ENCODE measurements at places on chromosomes 5 and 9.

DNA sequence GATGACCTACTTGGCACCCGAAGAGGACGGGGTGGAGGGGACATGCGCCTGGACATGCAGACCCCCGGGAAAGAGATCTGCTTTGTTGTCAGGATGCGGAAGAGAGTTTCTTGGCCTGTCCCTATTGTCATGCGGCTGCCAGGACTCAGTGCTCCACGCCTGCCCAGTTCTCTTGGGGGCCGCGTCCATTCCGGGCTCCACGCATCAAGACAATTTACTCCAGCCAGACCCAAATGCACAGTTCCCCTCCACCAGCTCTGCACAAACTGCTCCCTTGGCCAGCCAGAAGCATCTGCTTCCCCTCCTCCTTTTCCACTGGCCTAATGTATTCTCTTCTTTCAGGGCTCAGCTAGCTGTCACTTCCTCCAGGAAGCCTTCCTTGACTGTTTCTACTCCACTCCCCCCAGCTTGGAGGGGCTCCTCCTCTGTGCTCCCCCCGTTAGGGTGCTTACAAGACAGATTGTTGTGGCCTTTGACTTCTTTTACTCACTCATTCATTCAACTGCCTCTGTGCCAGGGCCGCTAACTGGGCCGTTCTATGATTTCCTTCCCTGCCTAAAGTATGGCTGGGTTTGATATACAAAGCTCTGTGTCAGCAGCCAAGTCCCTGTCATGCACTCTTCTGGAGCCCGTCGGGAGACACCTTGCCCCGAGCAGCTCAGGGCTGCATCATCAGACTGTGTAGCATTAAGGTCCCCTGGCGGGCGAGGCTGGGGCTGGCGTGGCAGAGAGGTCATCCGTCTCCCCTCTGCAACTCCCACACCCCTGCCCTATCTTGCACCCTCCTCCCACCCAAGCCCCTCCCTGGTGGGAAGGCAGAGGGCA is 6.6 kb downstream of the FIBCD1 start:
- DNase-seq: no peak

GRCh38 chr5:137155261-137156000 is 343.7 kb downstream of the SPOCK1 start:
- DNase-seq: peak; percentile 82

DNA sequence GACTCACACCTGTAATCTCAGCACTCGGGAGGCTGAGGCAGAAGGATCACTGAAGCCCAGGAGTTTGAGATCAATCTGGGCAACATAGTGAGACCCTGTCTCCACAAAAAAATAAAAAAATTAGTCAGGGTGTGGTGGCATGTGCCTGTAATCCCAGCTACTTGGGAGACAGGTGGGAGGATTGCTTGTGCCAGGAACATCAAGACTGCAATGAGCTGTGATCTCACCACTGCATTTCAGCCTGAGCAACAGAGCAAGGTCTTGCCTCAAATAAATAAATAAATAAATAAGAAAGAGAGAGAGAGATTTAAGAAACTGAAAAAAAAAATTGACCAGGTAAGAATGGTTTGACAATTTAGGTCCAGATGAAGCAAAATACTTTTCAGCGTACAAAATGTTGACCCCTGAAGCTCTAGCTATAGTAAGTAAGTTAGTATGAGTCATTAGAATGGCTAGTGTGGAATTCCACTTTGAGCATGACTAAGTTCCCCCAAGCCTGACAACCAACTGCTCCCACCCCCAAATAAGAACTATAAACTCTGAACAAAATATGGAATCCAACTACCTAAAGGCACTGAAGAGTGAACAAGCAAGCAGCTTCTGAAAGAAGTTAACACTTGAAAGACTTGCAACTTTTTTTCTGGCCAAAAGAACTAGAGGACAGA is 217.8 kb upstream of the TLE4 start:
- DNase-seq: no peak

DNA sequence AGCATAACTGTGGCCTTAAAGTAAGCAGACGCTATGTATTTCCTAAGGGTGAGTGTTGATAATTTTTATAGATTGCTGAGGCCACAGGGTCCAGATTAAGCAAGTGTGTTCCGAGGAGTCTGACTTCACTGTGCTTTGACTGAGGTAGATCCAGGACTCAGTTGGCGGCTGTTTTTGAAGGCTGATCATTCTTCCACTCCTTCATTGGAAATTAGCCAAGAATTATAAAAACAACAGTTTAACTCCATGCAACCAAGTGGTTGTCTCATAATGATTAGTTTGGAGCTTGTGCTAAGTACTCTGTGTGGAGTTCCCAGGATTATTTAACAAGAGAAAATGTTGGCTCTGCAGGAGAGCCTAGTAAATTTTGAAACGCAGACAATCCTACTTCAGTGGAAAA is 19.1 kb downstream of the IQGAP2 start:
- no peak for DNase-seq

DNA sequence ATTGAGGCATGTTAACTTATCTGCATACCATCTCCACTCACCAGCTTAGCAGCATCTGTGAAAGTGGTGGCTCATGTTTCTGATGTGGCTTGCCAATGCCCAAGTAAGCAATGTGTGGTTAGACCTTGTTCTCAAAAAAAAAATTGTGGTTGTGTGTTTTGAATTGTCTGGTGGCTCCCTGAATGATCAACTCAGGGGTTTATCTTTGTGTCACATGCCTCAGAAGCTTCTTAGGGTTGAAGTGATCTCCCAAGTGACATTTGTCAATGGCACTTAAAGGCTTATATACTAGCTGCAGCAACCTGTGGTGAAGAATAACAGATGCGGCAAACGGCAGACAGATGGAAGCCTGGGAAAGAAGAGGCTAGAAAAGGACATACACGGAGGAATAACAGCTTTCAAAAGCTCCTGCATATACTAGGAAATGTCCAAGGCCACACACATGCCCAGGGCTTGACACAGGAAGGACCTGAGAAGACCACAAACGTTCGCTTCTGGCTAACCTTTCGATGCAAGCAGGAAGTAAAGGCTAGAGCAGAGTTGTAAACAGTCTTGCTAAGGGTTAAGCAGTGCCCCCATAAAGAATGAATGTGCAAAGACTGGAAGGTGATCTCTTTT is 42.2 kb upstream of the FSD1L start:
- DNase-seq: no peak

DNA sequence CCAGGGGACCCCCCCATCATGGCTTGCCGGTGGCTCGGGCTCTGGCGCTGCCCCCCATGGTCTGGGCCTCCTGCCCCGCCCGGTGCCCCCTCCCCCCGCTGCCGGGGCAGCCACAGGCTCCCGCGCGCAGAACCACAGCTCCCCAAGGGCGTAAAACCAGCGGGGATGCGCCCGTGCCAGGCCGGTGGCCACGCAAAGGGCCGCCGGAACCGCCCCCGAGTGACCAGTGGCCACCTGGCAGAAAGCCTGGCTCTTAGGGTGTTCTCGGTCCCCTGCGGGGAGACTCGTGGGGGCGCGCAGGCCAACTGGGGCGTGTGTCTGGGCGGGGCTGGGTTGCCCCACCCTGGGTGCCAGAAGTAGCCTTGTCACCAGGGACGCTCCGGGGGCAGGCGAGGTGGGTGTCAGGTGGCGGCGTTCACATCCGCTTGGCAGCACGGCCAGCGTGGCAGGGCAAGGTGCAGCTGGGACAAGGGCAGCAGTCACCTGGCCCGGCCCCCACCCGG is 515 bp upstream of the AGPAT2 start:
- no peak for DNase-seq

DNA sequence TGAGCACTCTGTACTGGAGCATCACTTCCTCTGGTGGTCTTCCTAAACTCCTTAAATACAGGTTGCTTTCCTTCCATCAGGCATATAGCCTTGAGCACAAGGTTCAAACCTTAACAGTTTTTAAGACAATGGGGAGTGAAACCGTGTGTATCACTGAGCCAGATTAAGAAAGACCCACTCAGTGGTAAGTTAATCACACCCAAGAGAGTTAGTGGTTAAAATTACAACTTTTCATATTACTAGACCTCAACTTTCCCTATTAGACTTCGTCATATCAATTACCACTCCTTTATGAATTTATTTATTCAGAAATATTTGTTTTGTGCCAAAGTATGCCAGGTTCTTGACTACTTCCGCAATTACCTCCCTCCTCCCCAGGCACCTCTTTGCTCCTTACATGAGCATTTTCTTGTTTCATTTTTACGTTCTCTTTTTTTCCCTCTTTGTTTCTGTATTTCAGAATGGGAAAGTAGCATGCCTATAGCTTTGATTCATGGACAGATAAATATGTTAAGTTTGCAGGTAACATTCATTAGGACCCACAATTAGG is 351.0 kb downstream of the KIAA0825 start:
- DNase-seq: no peak

GRCh38 chr9:76373173-76373783 is 20.9 kb downstream of the RFK start:
- no peak for DNase-seq

DNA sequence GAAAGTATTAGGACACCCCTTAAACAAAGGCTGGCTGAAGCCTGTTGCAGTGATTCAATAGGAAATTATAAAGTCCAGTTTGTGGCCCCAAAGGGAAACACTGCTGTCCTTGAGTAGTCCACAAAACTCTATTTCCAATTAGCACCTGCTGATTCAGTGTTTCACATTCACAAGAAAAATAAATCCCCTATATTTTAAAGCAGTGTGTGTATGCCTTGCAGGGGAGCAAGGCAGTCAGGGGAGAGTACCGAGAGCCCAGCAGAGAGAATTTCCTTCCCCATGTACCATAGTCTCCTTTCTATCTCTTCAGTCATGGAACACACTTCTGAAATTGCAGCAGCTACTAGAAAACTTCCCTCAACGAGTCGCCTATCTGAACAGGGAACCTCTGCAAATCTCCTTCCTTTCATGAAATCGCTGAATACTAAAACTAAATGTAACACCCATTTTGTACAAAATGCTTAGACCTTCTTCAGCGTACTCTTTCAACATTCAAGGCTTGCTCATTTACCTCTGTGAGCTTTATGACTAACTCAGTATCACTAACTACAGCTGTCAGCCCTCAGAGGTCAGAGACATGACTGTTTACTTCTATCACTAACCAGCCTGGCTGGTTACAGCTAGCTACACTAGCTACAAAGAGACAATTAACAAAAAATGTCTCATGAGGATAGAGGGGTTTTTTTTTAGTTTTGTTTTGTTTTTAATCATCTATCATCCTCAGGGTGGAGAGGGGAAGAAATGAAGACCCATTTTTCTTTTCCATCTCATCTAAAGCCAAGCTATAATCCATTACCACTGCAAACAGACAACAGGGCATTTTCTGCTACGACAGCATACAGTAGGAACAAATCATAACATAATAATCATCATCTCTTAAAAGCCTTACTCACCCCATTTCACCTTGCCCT is 188.7 kb downstream of the EBF1 start:
- DNase-seq: no peak

DNA sequence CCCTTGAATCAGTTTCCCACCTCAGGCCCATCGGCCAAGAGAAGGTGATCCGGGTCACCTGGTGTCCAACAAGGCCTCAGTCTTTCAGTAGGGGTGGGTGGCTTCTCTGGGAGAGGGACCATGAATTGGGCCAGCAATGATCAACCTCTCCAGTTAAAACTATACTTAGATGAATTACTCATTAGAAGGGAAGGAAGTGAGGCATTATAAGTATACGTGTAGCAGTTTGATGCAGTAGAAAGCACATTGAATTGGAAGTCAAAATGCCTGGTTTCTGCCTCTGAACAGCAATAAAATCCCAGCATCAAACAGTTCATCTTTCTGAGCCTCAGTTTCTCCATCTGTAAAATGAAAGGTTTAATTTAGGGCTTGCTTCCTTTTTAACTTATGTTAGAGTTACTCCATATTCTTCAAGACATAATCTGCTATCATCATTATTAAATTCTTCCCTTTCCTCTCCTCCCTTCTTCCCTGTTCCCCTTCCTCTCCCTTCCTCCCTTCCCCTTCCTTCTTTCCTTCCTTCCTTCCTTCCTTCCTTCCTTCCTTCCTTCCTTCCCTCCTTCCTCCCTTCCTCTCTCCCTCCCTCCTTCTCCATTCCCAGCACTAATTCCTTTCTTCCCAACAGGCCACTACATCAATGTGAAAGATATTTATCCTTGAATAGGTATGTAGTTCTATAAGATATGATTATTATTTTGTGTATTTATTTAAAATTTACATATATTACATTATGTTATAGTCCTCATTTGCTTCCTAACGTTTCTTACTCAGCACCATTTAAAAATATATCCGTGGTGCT is 18.6 kb upstream of the TMEM174 start:
- no peak for DNase-seq

- no peak for DNase-seq
Observed at GRCh38 chr5:132233811-132234683, 6.4 kb upstream of the P4HA2 start.

- DNase-seq: no peak
Observed at GRCh38 chr5:68021227-68021626, 194.3 kb upstream of the PIK3R1 start.

GRCh38 chr5:165209101-165209727 is 1703.8 kb downstream of the MAT2B start:
- DNase-seq: no peak

DNA sequence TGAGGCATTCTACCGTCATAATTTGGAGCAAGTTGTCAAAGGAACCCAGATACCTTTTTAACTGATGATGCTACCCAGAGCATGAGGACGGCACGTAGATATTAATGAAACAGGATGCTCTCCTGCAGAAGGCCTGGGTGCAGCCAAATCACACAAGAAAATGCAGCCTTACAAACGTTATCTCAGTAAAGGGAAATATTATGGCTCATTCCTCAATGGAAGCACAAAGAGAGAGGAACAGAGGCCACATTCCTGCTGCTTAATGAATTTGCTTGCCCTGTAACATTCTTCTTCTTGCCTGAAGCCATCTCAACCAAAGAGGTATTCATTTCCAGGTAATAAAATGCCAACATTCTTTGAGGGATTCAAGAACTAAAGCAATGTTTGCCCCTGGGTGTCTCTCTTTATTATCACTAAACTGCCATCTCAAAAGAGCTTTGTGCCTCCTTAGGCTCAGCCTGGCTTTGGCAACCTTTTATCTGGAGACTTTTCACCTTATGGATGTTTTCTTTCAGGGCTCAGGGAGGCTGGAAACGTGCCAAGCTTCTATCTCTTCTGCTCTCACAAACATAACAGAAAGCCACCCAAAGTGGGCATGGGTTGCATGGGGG is 92.9 kb downstream of the TNC start:
- DNase-seq: no peak

GRCh38 chr9:127905004-127905728 is 5.8 kb upstream of the ST6GALNAC6 start:
- no peak for DNase-seq

DNA sequence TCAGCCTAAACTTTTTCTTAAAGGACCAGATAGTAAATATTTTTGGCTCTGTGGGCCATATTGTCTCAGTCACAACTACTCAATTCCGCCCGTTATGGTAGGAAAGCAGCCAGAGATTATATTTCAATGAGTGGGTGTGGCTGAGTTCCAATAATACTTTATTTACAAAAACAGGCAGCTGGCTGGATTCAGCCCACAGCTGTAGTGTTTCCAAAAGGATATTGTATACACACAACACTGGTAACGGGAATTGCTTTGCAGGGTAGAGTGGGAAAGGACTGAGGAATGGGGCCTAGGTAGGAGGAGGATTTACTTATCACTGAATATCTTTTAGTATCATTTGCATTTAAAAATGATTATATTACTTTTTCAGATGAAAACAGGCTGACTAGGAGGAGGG is 21.0 kb downstream of the GCNT4 start:
- no peak for DNase-seq

GRCh38 chr5:109247986-109248385 is 161.8 kb downstream of the PJA2 start:
- DNase-seq: no peak

Measured in NCI-H1092 treated with DMSO at 0.1 percent for 48 hours (cell line).